ENCODE measurements at places on chromosomes 5 and 9.

DNA sequence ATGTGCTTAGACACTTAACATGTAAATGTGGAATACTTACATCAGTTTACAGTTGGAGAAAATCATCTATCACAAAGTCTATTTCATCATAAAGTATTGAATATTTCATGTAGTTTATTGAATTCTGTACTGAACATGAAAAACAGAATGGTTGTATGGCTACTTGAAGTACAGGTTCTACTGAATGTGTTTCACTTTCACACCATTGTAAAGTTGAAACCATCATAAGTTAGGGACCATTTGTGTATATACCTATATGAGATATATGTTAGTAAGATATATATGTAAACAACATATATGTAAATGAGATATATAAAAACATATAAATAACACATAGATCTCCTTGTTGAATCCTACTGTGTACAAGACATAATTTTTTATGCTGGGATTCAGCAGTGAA, 63.0 kb upstream of the TAF11L2 start:
- DNase-seq: no peak

DNA sequence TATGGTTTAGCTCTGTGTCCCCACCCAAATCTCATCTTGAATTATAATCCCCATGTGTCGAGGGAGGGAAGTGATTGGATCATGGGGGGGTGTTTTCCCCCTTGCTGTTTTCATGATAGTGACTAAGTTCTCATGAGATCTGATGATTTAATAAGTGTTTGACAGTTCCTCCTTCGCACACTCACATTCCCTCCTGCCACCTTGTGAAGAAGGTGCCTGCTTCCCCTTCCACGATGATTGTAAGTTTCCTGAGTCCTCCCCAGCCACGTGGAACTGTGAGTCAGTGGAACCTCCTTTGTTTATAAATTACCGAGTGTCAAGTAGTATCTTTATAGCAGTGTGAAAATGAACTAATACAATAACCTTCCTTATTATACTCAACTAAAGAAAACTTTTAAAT, 24.3 kb upstream of the TEX10 start:
- no peak for DNase-seq

DNA sequence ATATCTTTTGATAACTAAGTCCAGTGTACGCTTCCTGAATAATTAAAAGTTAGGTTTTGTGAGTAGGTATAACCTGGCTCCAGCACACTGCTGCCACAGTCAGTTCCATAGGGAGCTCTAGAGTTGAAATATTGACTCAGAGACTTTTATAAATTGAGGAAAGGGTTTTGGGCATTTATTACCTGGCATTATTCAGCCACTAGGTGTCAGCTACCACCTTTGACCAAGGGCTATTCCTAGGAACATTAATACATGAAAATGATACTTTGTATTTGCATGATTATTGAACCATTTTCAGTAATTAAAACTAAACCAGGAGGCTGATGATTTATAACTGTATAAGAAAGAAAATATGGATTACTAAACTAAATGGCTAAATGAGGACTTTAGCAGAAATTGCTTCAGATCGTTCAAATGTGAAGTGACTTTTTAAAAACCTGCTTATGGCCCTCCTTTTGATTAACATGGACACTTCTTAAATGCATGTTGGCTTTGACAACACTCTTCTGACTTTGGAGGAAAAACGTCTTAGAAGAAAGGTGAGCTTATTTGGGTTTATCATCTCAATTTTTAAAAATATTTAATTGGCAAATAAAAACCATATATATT, 83.0 kb downstream of the SMC2 start:
- peak; percentile 56 for DNase-seq

GRCh38 chr5:150274811-150275210, 14.8 kb downstream of the CAMK2A start:
- DNase-seq: no peak

GRCh38 chr5:141412854-141413539, at the start of gene PCDHGA10:
TSS of gene PCDHGA10 (plus strand) at chr5:141412987. CDS start at chr5:141413176, 189 bp downstream.
- peak; percentile 11 for DNase-seq
